NCI-H1092 treated with DMSO at 0.1 percent for 48 hours (cell line): ENCODE measurements at places on chromosomes 7 and 10.

GRCh38 chr7:64619705-64620104 is 46.2 kb upstream of the ZNF107 start:
- no peak for DNase-seq

DNA sequence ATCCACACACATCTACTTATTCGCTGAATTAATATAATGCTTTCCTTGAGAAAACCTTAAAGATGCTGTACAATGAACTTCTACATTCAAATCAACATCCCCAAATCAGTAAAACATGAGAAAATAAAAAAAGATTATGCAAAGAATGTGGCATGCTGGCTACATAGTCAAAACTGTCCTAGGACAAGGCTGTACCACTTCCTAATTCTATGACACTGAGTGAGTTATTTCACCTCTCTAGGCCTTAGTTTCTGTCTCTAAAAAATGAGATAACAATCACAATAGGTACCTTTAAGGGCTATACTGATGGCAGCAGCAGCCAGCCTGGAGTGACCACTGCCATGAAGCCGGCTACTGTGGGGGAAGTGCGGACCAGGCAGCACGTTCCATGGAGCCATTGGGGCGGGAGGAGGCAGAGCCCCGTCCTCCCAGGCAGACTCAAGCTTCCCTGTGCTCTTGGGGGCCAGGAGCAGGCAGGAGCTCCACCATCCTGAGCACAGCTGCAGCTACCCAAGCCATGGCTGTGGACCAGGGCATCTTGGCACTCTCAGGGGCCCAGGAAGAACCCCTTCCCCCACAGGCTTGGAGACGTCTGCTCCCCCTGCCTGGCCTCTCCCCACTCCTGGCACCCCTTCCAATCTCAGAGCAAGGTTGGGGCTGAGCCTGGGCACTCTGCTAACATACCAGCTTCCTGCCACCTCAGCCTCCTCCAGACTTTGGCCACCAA is 110.2 kb downstream of the ELAPOR2 start:
- no peak for DNase-seq

GRCh38 chr7:2512179-2512661 is 7.4 kb upstream of the LFNG start:
- peak; percentile 30 for DNase-seq

- DNase-seq: no peak
Observed at GRCh38 chr10:72720814-72721660, 29.1 kb downstream of the MCU start.

- DNase-seq: no peak
Observed at GRCh38 chr7:100221231-100221718, 1.5 kb downstream of the PVRIG start.

GRCh38 chr10:16953270-16953669 is 136.0 kb upstream of the RSU1 start:
- DNase-seq: no peak

GRCh38 chr7:26305090-26305868 is 13.6 kb downstream of the SNX10 start:
- no peak for DNase-seq

DNA sequence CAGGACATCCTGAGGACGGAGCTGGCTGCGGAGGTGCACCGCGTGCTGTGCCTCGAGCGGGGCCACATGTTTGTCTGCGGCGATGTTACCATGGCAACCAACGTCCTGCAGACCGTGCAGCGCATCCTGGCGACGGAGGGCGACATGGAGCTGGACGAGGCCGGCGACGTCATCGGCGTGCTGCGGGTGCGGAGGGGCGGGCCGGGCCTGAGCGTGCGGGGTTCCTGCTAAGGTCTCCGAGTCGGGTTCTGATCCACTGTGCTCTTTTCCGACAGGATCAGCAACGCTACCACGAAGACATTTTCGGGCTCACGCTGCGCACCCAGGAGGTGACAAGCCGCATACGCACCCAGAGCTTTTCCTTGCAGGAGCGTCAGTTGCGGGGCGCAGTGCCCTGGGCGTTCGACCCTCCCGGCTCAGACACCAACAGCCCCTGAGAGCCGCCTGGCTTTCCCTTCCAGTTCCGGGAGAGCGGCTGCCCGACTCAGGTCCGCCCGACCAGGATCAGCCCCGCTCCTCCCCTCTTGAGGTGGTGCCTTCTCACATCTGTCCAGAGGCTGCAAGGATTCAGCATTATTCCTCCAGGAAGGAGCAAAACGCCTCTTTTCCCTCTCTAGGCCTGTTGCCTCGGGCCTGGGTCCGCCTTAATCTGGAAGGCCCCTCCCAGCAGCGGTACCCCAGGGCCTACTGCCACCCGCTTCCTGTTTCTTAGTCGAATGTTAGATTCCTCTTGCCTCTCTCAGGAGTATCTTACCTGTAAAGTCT is 10.4 kb downstream of the ATG9B start:
- DNase-seq: peak; percentile 52

GRCh38 chr10:98244586-98244985 is 23.4 kb downstream of the LOXL4 start:
- no peak for DNase-seq
